Fibroblast of villous mesenchyme (primary cell): ENCODE measurements at places on chromosomes 4 and X.

GRCh38 chr4:79325864-79326328, at the start of gene NAA11:
Gene NAA11 (minus strand): TSS chr4:79326061. CDS start chr4:79325877, 184 bp downstream.
- no peak for DNase-seq

DNA sequence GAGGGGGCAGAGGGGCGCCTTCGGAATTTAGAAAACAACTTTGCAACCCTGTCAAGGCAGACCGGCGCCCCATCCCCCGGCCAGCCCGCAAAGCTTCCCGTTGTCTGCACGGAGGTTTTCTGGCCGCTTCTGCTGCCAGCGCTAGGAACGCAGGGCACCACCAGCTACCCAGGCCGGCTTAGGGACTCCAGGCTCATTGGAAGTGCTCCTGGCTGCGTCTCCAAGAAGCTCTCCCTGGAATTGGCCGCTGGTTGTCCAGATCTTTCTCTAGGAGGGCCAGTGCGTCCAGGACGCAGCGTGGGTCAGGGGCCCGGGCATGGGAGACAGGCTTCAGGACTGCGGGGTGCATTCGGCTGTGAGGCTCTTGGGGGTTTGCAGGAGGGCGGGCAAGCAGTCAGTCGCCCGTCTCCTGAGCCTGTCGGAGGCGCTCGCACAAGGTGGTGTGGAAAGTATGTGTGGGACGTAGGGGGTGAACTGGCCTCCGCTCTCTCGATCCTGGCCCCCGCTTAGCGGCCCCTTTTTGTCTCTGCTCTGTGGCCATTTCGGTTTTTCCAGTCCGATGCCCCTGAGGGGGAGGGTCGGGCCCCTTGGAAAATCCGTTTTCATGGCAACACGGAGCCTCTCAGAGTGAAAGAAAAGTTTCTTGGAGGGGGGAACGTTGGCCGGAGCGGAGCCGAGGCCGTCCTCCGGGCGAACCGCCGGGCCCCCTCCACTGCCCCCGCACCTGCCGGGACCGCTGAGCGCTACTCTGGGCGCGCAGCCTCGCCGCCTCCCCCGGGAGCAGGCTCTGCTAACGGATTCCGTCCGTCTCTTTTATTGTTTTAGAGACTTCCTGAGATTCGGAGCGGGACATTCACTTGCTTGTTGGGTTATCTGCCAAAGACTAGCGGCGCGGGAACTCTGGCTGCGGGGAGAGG, 810 bp upstream of the SOX3 start:
- DNase-seq: no peak

DNA sequence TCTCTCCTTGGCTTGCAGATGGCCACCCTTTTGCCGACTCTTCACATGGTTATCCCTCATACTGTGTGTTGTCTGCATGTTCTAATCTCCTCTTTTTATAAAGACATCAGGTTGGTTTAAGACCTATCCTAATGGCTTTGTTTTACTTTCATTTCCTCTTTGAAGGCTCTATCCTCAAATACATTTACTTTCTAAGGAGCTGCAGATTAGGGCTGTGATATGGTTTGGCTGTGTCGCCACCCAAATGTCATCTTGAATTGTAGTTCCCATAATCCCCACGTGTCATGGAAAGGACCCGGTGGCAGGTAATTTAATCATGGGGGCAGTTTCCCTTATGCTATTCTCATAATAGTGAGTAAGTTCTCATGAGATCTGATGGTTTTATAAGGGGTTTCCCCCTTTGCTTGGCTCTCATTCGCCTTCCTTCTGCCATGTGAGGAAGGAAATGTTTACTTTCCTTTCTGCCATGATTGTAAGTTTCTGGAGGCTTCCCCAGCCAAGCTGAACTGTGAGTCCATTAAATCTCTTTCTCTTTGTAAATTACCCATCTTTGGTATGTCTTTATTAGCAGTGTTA, 204.5 kb downstream of the RELL1 start:
- no peak for DNase-seq

- peak; percentile 8 for DNase-seq
These were observed 14.0 kb downstream of the APOOL start for GRCh38 chrX:85017721-85018120.

DNA sequence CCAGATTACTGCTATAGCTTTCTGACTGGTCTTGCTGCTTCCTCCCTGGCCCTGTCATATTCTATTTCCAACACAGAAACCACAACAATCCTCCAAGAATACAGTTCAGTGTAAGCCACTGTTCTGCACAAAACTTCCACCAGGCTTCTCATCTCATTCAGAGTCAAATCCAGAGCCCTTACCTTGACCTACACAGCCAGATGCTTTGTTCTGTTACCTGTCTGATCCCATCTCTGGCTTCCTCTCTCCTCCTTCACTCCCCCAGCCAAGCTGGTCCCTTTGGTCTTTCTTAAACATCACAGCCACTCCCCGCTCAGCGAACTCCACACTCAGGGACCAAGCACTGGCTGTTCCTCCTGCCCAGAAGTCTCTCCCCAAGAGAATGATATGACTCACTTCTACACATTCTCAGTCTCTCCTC, 84.8 kb upstream of the BMP2K start:
- no peak for DNase-seq

- DNase-seq: no peak
These were observed 383.2 kb downstream of the PACRGL start for GRCh38 chr4:21083413-21083812.

GRCh38 chr4:17206829-17207801, 304.8 kb downstream of the QDPR start:
- no peak for DNase-seq

- DNase-seq: no peak
These were observed 300.3 kb upstream of the NWD2 start for GRCh38 chr4:36944232-36944631.

GRCh38 chr4:48195374-48195773, 61.3 kb upstream of the TXK start:
- DNase-seq: peak; percentile 63

- DNase-seq: no peak
These were observed 222.6 kb downstream of the NDST4 start for GRCh38 chr4:114890773-114891172.

GRCh38 chr4:6873291-6873690, 36.3 kb upstream of the TBC1D14 start:
- DNase-seq: peak; percentile 28

DNA sequence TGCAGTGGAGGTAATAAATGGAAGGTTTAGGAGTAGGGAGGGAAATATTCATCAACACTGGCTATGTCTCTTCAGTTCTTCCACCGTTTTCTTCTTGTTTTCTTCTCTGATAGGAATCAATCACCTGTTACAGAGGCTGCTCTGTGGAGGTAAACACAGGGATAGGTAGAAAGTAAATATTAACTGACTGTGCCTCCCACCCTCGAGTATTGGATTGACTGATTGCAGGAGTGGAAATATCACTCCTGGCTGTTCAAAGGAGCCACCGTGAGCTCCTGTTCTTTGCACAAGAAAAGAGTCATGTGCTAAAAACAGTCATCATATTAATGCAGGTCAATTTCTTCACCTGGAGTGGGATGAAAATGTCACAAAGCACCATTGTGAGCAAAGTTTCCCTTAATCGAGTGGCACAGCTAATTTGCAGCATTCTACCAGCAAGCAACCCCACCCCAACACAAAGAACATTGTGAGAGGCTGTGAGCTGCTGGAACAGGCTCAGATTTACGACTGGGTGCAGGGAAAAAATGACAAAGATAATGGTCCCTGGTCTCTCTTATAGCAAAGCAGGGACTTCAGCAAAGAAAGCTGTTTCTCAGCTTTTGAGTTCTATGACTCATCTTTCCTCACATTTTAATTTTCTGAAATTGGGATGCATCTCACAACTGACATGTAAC, 113.7 kb upstream of the TSPAN5 start:
- no peak for DNase-seq

DNA sequence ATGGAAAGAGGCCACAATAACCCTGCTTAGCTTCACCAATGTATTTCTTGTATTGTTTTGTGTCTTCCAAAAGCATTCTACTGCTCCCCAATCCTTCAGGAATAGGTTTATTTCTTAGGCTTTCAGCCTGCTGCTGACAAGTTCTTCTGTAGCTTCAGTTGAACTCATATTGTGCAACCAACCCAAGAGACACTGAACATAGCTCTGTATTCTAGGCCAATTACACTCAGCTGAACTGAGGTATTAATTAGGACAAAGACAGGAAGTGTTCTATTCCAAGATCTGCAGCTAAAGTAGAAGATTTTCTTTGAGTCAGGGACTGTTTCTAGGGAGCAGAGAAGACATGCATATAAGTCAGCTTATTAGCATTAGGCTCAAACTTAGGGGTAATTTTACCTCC, 151.8 kb downstream of the LHFPL1 start:
- DNase-seq: no peak

DNA sequence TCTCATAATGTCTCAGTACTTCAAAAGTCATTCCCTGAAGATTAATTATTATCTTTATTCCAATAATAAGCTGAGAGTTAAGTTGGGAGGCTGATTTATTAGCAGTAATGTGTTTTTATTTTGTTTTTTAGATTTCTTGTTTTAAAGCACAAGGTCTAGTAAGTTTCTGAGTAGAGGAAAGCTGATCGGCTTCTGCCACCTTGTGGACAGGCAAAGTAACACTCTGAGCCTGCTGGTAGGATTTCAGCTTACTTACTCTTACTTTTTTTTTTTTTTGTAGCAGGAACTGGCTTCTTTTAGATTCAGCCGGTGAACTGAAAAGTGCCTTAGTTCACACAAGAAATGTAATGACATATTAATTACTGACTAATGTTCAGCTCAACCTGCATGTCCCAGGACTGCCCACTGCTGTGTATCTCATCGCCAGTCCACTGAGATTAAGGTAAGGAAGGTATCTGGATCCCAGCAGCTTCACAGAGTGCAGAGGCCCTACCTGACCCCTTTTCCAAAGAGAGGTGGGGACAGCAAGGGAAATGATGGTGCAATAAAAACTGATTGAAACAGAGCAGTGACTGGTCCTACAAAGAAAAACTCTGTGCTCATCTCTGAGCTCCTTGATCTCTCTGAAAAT, 126.5 kb downstream of the ADGRA3 start:
- DNase-seq: peak; percentile 78

DNA sequence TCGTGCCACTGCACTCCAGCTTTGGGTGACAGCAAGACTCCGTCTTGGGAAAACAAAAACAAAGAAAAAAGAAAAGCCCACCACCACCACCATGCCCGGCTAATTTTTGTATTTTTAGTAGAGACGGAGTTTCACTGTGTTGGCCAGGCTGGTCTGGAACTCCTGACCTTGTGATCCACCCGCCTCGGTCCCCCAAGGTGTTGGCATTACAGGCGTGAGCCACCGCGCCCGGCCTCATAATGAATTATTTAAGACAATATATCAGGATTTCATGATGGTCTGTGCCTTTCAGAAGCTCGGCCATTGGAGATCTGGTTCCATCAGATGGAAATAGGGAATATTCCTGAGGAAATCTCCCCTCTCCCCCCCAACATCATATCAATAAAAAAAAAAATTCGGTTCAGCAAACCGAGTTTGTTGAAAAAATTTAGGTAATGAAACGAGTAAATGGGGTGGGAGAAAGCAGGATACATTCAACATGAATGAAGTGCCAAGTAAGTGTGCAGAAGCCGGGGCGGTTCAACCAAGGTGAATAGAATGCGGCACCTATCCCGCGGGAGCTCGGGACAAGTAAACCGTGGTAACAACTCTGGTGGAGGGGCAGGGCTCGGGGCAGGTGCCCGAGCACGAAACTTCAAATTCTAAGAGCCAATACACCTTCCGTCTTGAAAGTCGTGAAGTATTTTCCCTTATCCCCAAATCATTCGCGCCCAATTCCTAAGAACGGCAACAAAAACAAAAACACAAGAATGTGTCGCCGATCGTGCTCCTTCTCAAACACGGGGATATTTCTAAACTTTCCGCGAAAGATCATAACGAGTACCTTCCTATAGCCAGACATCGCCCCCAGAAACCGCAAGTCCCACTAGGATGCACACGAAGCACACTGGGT, 773 bp upstream of the TXLNG start:
- DNase-seq: no peak

DNA sequence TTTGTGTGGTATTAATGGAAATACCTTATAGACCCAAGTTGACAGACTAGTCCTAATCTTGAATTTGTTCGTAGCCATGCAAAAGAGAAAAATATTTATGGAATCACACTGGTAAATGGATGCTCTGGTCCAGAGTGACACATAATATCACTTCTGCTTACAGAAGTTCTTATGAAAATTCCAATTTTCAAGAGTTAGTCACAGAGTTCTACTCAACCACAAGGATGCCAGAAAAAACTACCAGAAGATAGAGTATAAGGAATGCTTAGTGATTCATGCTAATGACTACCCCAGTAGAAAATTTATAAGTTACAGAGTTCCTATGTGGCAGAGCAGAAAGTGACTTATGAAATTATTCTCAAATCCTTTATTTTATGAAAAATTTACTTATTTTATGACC, 1384.8 kb downstream of the FAM133A start:
- DNase-seq: peak; percentile 44

- no peak for DNase-seq
These were observed 23.5 kb downstream of the NDP start for GRCh38 chrX:43949669-43950068.

DNA sequence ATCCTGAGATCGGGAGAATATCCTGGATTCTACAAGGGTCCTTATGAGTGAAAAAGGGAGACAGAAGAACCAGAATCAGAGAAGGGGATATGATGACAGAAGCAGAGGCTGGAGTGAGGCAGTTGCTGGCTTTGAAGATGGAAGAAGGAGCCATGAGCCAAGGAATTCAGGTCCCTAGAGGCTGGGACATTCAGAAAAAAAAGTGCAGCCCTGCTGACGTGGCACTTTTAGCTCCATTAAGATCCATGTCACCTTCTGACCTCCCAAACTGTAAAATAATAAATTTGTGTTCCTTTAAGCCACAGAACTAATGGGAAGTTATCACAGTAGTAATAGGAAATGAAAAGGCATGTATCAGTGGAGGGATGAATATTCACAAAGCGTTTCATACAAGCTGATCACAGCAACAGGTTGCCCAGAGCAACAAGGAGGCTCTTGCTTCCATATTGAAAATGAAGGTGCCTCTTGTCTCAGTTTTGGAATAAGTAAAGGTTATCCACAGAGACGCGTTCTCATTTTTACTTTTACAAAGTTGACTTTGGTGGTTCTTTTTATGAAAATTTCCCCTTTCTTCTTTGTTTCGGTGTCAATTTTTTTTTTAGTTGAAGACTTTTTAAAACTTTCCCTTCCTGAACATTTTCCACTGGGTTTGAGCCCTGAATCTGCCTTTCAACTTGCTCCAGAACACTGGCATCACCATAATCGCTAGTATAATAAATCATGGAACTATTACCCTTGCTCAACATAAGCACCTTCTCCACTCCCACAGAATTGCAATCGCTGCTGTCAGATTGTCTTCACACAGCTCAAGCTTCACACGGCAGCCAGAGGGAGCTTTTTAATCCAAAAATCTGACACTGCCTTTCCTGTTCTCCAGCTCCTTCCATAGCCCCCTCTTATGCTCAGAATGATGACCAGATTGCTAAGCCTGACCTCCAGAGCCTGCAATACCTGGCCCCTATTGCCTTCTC, 127.6 kb upstream of the RBPJ start:
- DNase-seq: peak; percentile 28

- DNase-seq: no peak
These were observed 23.8 kb downstream of the CXCL1 start for GRCh38 chr4:73892966-73893365.

DNA sequence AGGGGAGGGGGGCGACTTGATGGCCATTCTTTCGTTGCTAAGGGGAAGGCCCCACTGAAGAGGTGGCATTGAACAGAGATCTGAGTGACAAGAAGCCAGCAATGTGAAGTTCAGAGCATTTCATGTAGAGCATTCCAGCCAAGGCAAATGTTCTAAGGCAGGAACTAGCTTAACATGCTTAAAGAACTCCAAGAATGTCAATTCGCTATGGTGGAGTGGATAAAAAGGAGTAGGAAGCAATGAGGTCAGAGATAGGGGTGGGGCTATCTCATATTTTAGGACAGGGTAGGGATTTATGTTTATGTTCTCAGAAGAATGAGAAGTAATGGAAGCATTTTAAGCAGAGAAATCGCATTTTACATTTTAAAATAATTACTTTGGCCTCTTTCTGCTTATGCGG, 130.9 kb downstream of the TTC29 start:
- no peak for DNase-seq
